A549 treated with CpdA at 1 μM for 4 hours (cell line): ENCODE measurements at places on chromosomes 2 and 18. TPM values are rescaled to one million over a fixed set of nuclear protein-coding genes. Genes with fewer than 3 reads are reported as not detected.

CERKL gene
- total RNA-seq, result 0.16 to 0.47 TPM (median 0.21 TPM) in 5 replicates

NEU2 gene
- total RNA-seq, result not detected in 5 replicates

SMPD4 gene
- total RNA-seq, result 66.5 to 78.6 TPM (median 70.9 TPM) in 5 replicates

GALNT14 gene
- 47.6 to 55.5 TPM (median 52.7 TPM) in 5 replicates for total RNA-seq

CNDP2 gene
- total RNA-seq, result 73.5 to 99.2 TPM (median 77.0 TPM) in 5 replicates

CNTNAP5 gene
- total RNA-seq, result not detected in 5 replicates

DSC2 gene
- 0.98 to 1.5 TPM (median 1.2 TPM) in 5 replicates for total RNA-seq

SERPINB5 gene
- 0.07 to 0.16 TPM (median 0.10 TPM) in 4 of 5 replicates, not detected in the other for total RNA-seq

TCF7L1 gene
- total RNA-seq, result 5.9 to 9.0 TPM (median 7.8 TPM) in 5 replicates
